ENCODE measurements at places on chromosomes 2 and 18.

DNA sequence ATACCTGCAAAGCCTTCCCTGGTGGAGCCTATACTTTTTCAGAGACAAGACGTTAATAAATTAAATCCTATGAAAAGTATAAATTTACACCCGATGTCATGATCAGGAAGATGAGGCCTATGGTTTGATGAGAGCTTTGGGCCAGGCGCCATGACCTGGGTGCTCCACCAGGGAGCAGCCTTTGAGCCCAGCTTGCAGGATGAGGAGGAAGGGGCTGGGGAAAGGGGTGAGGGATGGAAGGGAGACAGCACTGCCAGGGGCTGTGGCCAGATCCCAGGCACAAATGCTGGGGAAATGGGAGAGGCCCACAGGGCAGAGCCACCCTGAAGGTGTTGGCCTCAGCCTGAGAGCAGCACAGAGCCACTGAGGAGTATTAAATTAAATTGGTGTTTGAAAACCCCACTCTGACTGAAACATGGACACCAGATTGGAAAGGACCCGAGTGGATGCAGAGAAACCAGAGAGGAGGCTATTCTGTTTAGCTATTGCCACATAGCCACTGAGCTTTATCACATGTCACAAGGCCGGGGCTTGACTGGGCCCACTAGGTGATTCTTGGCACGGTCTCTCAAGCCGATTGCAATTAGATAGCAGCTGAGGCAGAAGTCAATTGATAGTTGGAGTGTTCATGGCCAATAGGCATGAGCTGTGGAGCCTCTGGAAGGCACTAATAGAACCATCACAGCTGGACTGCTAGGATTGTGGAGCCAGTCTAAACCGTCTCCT is 9.6 kb upstream of the FAHD2A start:
- DNase-seq = no peak

DNA sequence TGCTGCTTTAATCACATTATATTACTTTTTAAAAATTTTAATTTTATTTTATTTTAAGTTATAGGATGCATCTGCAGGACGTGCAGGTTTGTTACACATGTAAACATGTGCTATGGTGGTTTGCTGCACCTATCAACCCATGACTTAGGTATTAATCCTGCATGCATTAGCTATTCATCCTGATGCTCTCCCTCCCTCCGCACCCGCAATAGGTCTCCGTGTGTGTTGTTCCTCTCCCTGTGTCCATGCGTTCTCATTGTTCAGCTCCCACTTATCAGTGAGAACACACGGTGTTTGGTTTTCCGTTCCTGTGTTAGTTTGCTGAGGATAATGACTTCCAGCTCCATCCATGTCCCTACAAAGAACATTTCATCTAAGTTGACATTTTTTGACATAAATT is 283.2 kb downstream of the CYRIA start:
- DNase-seq = no peak

- no peak for DNase-seq
Measured at GRCh38 chr2:24434541-24434940, 56.5 kb upstream of the NCOA1 start.

- DNase-seq = no peak
Measured at GRCh38 chr18:49094136-49094535, 143.4 kb upstream of the SMAD7 start.

DNA sequence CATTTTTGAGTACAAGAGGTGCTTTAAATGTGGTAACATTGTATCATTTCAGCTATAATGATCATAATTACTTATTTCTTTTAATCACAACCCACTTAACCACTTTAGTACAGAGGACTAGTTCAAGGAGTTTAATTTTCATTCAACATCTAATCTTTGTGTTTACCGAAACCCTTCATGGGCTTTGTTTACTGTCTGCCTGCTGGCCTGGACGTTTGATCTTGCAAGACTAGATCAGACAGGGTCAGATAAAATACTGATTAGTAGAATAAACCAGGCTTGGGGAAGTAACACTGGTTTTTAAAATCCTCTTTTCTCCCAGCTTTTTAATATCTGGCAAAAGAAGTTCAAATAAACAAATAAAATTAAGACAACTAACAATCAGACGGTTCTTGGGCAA is 93.6 kb downstream of the SATB2 start:
- no peak for DNase-seq

GRCh38 chr2:13616059-13616458 is 899.3 kb downstream of the TRIB2 start:
- DNase-seq = no peak

DNA sequence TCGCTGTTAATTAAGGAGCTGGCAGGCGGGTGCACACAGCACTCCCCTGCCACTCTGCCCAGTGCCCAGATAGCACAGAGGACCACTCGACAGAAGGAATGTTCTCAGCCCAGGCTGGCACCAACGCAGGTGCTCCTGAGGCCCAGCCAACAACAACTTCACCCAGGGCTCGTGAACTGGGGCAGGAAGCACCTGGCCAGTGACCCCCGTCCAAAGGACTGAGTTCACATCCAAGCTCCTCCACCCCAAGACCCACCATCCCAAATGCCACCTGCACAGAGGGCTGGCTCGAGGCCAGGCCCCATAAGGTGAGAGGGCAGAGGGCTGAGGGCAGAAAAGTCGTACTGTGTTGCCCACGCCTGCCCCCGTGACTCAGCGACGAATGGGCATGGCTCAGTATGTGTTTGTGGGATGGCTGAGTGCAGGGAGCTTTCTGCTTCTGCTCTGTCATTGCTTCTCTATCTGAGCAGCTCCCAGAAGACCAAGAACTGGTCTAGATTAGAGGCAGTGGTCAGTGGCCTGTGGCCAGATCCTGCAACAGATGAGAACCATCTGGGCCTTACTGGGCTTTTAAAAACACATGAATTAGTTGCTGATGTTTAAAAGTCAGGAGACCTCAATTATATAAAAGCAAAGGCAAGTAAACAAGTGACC is 68.4 kb downstream of the POLR1A start:
- peak; percentile 36 for DNase-seq

Data from CD4-positive, alpha-beta T cell treated with Interleukin-17A for 1 hour (primary cell).